ENCODE measurements at places on chromosomes 16 and 17. TPM values are rescaled to one million over a fixed set of nuclear protein-coding genes. Genes with fewer than 3 reads are reported as not detected.
A peak's percentile ranks its signal among the peaks of the same experiment; 100 is the strongest.

DNA sequence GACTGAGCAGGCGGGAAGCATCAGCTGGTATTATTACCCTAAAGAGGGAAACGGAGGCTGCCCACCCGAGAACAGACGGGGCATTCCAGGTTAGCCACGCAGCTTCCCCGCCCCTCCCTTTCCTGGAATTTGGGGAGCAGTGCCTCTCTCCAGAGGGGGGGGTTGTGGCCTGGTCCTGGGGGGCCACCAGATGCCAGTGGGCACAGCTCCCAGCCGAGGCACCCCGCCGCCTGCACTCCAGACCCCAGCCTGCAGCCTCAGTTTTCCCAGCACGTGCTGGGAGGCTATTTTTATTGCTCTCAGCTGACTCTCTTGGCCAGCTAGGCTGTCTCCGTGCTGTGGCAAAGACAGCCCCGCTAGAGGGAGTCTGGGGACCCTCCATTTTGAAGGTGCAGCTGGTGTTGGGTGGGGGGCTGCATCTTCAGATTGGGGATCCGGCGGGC is 62.7 kb upstream of the GSE1 start:
- H3K27me3 ChIP-seq, result no peaks in the 10 kb centered on the region
- no peaks in the 10 kb centered on the region for H3K36me3 ChIP-seq
- no peak for DNase-seq
- no peak overlapping the region for H3K27ac ChIP-seq

DNA sequence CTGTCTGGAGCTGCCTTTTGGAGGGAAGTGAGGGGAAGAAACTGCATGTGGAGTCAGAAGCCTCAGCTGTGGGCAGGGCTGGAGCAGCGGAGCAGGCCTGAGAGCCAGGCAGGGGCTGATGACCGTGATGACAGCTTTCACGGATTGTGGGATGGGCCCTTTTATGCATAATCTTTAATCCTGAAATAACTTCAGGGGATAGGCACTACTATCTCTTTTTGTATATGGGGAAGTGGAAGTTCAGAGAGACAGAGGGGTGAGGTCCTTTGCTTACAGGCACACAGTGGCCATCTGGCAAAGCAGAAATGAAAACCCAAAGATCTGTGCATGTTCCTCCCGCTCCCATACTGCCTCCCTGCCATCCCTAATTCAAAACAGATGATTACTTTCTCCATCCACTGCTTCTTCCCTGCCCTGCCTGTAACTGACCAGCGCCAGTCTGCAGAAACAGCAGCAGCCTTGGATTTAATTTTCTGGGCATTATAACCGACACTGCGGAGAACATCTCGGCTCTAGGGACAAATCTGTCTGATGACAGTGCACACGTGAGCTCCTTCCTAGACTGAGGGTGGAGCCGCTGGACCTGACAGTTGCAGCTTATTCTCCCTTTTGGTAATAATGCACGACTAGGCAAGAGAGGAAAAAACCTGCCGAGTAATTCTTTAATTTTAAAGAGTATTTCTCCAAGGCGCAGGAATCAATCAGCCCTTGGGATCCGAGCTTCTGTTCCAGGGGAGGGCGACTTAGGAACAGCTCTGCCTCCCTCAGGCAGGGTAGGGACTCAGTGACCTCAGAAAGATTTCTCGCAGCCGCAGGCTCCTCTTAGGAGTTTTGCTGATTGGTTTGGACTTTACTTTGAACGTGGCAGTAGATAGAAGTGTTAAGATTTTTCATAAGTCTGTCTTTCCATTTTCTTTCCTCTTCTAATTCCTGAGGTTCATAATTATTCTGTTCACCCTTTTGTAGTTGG is 95.4 kb downstream of the UTP18 start:
- H3K36me3 ChIP-seq, result no peaks in the 10 kb centered on the region
- no peaks in the 10 kb centered on the region for H3K4me1 ChIP-seq
- H3K4me3 ChIP-seq, result no peak overlapping the region
- H3K27me3 ChIP-seq, result no peaks in the 10 kb centered on the region
- H3K27ac ChIP-seq, result no peak overlapping the region

- no peaks in the 10 kb centered on the region for H3K36me3 ChIP-seq
- no peak overlapping the region for H3K27ac ChIP-seq
- DNase-seq, result peak; percentile 58
- H3K27me3 ChIP-seq, result no peaks in the 10 kb centered on the region
- H3K4me1 ChIP-seq, result no peaks in the 10 kb centered on the region
- H3K4me3 ChIP-seq, result no peak overlapping the region
These were observed 53.9 kb upstream of the ERCC4 start for GRCh38 chr16:13866073-13866472.

DNA sequence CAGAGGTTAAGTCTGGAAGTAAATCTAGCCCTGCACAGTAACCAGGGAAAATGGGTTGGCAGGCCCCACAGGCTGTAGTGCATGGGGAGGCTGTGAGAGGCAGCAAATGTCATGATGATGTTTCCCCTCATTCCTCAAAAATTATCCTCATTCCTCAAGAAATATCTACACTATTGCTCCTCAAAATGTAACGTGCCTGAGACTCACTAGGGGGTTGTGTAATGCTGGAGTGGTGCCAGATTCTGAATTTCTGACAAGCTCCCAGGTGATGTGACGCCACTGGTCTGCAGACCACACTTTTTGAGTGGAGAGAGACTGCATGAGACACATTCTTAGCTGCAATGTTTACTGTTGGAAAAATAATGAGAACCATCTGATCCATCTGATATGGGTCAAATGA is 1.2 kb upstream of the MPP3 start:
- DNase-seq, result peak; percentile 36
- no peak overlapping the region for H3K4me3 ChIP-seq
- no peaks in the 10 kb centered on the region for H3K27me3 ChIP-seq
- peaks cover 1% of the 10 kb centered on the region for H3K36me3 ChIP-seq
- H3K27ac ChIP-seq, result no peak overlapping the region

DNA sequence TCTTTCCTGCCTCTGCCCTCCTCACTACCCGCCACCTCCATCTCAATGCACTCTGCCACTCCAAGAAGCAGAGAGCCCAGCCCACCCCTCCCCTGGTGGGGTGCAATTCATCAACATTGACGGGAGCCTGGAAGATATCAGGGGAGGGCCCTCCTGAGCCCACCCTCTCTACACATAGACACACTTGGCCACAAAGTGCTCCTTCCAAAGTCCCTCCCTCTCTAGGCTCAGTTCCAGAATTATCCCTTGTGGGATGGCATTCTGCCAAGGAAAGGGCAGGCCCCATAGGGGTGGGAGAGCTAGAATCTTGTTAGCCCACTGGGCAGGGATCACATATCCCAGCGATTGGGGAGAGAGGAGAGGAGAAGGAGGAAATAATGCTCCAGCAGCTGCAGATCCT is 66.2 kb downstream of the TMEM132E start:
- no peaks in the 10 kb centered on the region for H3K36me3 ChIP-seq
- peak; percentile 96 for DNase-seq
- no peak overlapping the region for H3K27ac ChIP-seq
- H3K4me3 ChIP-seq, result no peak overlapping the region
- no peaks in the 10 kb centered on the region for H3K27me3 ChIP-seq

DNA sequence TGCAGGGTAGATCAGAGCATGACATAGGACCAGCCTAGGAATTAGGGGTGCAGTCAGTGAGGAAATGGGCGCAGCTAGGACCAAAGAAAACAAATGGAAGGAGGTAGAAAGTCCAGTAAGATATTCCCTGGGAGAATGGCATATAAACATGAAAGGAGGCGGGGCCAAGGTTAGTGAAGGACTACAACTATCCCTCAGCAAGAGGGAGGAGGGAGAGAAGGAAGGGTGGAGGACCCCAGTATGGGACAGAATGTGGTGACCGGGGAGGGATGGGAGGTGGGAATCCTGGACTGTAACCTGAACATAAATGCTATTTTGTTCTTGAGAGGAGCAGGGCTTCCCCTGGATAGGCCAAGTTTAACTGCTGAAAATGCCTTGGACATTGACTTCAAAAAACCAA is 22.8 kb downstream of the ITGB3 start:
- no peaks in the 10 kb centered on the region for H3K36me3 ChIP-seq
- no peak overlapping the region for H3K4me3 ChIP-seq
- peaks cover 39% of the 10 kb centered on the region for H3K4me1 ChIP-seq
- peak overlapping the region; percentile 30 for H3K27ac ChIP-seq
- no peaks in the 10 kb centered on the region for H3K27me3 ChIP-seq
- no peak for DNase-seq

GRCh38 chr16:85736921-85737320 is 14.0 kb downstream of the C16orf74 start:
- H3K27me3 ChIP-seq, result no peaks in the 10 kb centered on the region
- no peak for DNase-seq
- no peaks in the 10 kb centered on the region for H3K4me1 ChIP-seq
- H3K4me3 ChIP-seq, result no peak overlapping the region

- H3K36me3 ChIP-seq, result no peaks in the 10 kb centered on the region
- DNase-seq, result no peak
- no peaks in the 10 kb centered on the region for H3K27me3 ChIP-seq
These were observed 129.9 kb downstream of the RAP1GAP2 start for GRCh38 chr17:2926019-2926650.

GRCh38 chr17:29687596-29687995 is 64.9 kb upstream of the CORO6 start:
- no peak overlapping the region for H3K4me3 ChIP-seq
- H3K4me1 ChIP-seq, result peaks cover 2% of the 10 kb centered on the region

GRCh38 chr17:75060434-75061054 is 13.5 kb downstream of the KCTD2 start:
- no peaks in the 10 kb centered on the region for H3K4me1 ChIP-seq
- DNase-seq, result no peak
- peak overlapping the region; percentile 69 for H3K27ac ChIP-seq
- no peak overlapping the region for H3K4me3 ChIP-seq

GRCh38 chr17:7977039-7977438 is 25.4 kb upstream of the GUCY2D start:
- H3K27me3 ChIP-seq, result no peaks in the 10 kb centered on the region
- no peaks in the 10 kb centered on the region for H3K4me1 ChIP-seq
- no peaks in the 10 kb centered on the region for H3K36me3 ChIP-seq
- no peak overlapping the region for H3K27ac ChIP-seq

DNA sequence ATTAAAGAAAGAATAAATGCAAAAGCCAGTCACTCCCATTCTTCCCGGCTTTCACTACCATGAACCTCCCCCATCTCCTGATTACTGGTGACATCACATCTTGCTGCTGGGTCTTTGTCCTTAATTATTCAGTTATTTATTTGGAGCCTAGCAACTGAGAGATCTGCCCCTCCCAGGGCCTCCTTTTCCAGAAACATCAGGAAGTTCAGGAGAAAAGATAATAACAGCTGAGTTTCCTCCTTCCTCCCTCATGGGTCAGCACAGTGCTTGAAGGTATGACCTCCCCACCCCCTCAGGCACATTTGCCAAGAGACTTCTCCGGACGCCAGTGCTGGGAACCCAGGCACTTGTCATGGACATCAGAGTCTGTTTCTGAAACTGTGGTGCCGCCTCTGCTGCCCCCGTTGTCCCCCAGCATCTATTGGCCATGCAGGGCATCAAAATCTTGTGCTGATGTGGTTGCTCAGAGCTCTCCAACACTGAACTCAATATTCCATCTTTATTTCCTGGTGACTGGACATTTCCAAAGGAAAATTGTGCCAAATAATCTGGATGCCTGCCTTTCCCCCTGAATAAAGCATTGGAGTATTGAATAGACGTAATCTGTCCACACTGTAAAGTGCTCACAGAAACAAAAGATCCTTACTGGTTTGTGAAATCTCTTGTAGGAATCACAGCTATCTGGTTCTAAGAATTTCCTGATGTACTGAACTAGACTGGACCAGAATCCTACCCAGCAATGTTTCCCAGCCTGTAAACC is 71.8 kb downstream of the ZNF18 start:
- peaks cover 1% of the 10 kb centered on the region for H3K4me1 ChIP-seq
- H3K27ac ChIP-seq, result no peak overlapping the region
- DNase-seq, result peak; percentile 26

- no peak within 1 kb of the TSS for H3K27ac ChIP-seq
- peaks cover 18% of the 10 kb centered on the region for H3K4me1 ChIP-seq
- DNase-seq, result peak; percentile 39
- H3K36me3 ChIP-seq, result no peaks in the 10 kb centered on the region
- H3K27me3 ChIP-seq, result peaks cover 57% of the 10 kb centered on the region
- peak within 1 kb of the TSS; percentile 30 for H3K4me3 ChIP-seq
These were observed at the start of gene SLC6A4 for GRCh38 chr17:30235386-30236296. TSS of gene SLC6A4 (minus strand) at chr17:30235697. CDS start at chr17:30221958, 13,739 bp downstream.

DNA sequence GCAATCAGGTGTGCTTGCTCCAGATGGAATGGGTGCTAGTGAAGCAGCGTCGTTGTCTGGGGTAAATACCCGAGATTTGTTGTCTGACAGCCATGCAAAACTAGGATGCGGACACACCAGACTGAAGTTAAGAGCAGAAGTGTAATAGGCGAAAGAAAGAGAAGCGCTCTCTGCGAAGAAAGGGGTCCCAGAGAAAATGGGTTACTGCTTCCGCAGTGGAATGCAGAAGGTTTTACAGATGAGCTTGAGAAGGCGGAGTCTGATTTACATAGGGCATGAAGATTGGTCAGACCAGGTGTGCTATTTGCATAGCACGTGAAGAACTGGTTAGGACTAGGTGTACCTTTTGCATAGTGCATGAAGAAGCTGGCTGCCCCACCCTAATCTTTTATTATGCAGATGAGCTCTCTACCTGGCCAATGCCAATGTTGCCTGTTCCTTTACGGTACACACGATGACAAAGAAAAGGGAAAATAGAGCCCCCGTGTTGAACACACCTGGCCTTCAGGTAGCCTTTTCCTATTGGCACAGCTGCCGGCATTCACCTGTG is 32.0 kb upstream of the SNN start:
- H3K27me3 ChIP-seq, result no peaks in the 10 kb centered on the region
- H3K36me3 ChIP-seq, result no peaks in the 10 kb centered on the region
- no peak overlapping the region for H3K4me3 ChIP-seq
- peaks cover 7% of the 10 kb centered on the region for H3K4me1 ChIP-seq

DNA sequence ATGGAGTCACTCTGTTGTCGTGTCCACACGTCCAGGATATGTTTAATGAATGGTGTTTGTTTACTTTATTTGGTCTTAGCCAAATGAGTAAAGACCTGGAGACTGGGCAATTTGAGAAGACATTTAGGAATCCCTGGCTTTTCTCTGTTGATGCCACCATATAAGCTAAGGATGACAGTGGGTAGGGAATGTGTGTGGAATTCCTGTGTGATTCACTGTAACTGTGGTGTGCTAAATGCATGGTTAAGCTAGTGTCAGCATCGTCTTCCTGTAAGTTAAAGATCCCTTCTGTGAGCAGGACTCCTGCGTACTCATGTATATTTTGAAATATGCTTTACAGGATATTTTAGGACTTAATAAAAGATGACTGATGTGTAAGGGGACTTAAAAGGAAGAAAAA is 26.4 kb downstream of the GOSR1 start:
- H3K36me3 ChIP-seq, result peaks cover 9% of the 10 kb centered on the region
- H3K4me1 ChIP-seq, result no peaks in the 10 kb centered on the region
- H3K4me3 ChIP-seq, result no peak overlapping the region
- H3K27me3 ChIP-seq, result no peaks in the 10 kb centered on the region
- DNase-seq, result no peak

Gene MYH1
- 0.02 TPM for polyA plus RNA-seq

Gene PAGR1
- polyA plus RNA-seq, result 29.8 TPM

Gene NLRC3
- polyA plus RNA-seq, result 1.1 TPM

Gene COL1A1
- polyA plus RNA-seq, result 122 TPM

Gene CEMP1
- 1.6 TPM for polyA plus RNA-seq

Gene ERN2
- 4.4 TPM for polyA plus RNA-seq

Gene CRISPLD2
- 53.7 TPM for polyA plus RNA-seq

Gene PTX4
- polyA plus RNA-seq, result not detected

Gene SEPTIN1
- 7.3 TPM for polyA plus RNA-seq

All from lung (tissue), 17 donors.